ENCODE measurements at places on chromosomes 1 and 21. TPM values are rescaled to one million over a fixed set of nuclear protein-coding genes. Genes with fewer than 3 reads are reported as not detected.

GRCh38 chr1:31732751-31733289 lies 29.0 kb upstream of the COL16A1 start:
- DNase-seq, result no peak

GRCh38 chr1:236741753-236742152 lies 53.3 kb upstream of the MTR start:
- DNase-seq, result no peak

TNNT2 gene
- 4.3 TPM for total RNA-seq

LMX1A gene
- total RNA-seq, result not detected

- DNase-seq, result peak; percentile 74
These were observed at the start of gene AGO4 for GRCh38 chr1:35807614-35808449. Gene AGO4, plus strand, starts transcription at chr1:35808016. Its CDS starts 401 bp downstream, at chr1:35808417.

DNA sequence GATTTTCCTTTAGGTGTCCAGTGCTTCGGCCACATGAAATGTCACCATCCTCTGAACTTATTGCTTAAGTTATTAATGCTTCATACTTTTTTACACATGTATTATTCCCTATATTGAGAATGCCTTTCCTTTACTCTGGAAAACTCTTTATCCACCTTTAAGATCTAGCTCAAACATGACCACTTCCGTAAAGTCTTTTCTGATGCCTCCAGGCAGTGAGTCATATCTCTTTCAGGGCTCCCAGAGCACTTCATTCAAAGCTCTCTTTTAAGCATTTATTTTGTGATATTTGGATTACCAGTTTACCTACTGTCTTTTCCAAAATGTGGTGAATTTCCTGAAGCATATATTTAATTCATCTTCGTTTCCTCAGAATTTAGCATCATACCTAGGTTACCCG lies 178.9 kb downstream of the HS2ST1 start:
- DNase-seq, result no peak

DNA sequence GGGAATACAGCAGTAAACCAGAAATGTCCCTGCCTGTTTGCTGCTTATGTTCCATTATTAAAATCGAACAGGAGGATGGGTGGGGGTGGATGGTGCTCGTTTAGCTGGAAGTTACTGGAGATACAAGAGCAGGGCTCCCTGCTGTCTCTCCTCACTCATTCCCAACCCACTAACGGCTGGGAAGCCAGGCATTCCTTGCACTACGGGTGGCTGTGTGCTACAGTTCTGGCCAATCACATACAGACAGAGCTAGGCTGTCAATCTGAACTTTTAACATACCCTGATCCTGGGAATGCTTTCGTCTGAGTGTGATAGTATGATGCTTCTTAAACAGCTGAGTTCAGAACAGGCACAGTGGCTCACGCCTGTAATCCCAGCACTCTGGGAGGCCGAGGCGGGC lies 7.0 kb downstream of the SIPA1L2 start:
- DNase-seq, result no peak

DNA sequence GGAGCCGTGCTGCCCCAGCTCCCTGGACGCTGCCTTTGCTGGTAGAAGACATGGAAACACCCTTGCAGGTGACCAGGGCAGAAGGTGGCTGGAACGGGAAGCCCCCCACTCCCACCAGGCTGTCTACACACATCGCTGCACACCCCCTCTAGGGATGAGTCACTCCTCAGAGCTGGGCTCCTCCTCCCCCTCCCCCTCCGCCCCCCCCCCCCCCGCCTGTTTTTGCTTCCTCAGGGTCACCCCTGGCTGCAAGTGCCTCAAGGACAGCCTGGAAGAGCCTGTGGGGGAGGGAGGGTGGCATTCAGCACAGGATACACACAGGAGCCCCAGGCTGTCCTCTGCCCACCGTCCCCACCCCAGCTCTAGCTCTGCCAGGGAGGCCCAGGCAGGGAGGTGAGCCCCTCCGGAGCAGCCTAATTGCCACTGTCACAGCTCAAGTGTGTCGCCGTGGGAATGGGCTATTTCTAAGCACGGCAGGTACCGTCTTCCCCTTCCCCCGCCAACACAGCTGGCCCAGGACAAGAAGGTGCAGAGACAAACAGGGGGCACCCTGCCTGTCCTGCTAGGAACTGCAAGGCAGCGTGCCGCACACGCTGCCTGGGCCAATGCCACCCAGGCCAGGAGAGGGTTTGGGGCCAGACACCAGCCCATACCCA lies 2.5 kb downstream of the FNDC10 start:
- no peak for DNase-seq

DNA sequence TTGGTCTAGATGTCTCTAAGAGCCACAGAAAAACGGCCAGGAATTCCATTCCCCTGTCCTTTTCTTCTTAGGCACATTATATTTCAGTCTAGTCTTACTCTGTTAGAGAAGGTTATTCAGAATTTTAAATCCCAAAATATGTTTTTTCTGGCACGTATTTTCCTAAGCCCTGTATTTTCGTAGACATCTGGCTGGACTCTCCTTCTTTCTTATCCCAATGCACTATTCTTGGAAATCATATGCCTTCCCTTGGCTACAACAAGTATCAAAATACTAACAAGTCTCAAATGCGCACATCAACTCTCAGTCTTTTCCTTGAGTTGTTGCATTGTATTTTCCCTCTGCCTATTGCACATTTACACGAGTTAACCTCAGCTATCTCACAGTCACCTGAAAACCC lies 96.2 kb downstream of the DPYD start:
- DNase-seq, result no peak
